Fibroblast of skin of left quadriceps (primary cell): ENCODE measurements at places on chromosomes 2 and 18.

- DNase-seq, result peak; percentile 31
These were observed 151.0 kb downstream of the HDAC4 start for GRCh38 chr2:239249776-239250175.

DNA sequence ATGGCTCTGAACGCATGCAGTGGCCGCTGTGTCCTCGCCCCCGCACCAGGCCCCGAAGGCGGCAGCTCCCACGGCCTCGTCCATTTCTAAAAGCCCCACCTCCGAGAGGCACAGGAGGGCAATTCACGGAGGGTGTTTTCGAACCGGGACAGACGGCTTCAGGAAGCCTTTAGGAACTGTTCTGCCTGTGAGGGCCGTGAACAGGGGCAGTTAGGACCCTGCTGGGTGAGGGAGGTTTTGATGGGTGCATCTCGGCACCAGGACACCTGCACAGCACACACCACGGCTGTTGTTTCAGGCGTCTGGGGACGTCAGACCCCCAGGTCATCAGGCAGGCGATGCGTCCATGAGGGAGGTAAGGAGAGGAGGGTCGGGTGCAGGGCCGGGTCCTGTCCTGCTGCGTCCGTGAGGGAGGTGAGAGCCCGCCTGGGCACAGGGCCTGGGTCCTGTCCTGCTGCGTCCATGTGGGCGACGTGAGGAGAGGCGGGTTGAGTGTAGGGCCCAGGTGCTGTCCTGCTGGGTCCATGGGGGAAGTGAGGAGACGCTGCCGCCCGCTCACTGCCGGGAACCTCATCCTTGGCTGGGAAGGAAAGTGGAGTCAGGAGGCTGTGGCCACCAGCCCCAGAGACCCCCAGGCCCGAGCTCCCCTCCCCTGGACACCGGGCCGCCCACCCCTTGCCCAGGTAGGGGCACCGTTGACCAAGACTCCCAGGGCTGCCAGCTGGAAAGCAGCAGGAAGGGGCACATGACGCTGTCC is 25.5 kb upstream of the KCNG2 start:
- DNase-seq, result no peak

- DNase-seq, result peak; percentile 10
These were observed 295.4 kb downstream of the CELF4 start for GRCh38 chr18:37270038-37270665.

DNA sequence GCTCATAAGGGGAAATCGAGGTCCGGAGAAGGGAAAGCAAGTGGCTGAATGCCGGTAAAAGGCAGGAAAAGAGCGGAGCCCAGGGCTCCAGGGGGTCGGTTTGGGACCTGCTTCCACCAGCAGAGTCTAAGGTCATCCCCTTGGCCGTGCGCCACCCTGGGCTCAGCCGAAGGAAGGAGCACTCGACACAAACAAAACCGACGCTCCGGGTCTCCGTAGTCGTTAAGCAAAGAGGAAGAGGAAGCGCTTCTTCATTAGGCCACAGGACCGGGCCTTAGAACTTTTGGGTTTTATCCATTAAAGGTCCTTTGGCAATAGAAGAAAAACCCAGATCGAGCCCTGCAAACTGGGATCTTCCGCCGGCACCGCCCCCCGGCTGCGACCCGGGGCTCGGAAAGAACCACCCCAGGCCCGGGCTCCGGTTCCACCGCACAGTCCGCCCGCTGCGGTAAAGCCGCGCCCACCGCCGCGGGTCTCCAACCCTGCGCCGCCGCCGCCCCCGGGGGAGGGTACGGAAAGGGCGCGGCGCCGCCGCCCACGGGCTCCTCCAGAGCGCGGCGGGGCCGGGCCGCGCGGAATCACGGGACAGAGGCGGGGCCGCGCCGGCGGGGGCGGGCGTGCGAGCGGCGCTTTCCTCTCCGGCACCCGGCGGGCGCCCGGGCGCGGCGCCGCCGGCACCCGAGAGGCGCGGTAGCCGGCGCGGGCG is at the start of gene TTL:
TTL (plus strand) TSS at position 629 of the 706 bp plus-strand sequence. CDS start 189 bp downstream, outside the sequence.
- DNase-seq, result no peak

DNA sequence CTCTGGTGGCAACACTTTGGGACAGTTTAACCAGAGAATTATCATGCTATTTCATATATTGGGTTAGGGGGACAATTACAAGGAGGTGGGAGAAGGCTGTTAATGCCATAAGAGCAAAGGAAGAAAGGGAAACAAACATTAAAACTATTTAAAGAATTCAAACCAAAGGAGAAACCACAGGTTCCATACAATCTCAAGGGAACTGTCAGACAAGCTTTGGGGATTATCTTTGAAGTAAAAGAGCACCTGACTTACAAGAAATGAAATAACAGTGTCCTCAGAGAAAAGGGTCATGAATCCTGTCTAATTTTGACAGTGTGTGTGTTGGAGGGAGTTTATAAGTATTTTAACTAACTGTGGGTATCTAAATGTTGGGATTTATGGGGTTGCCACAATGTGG is 44.4 kb downstream of the CERS6 start:
- no peak for DNase-seq

DNA sequence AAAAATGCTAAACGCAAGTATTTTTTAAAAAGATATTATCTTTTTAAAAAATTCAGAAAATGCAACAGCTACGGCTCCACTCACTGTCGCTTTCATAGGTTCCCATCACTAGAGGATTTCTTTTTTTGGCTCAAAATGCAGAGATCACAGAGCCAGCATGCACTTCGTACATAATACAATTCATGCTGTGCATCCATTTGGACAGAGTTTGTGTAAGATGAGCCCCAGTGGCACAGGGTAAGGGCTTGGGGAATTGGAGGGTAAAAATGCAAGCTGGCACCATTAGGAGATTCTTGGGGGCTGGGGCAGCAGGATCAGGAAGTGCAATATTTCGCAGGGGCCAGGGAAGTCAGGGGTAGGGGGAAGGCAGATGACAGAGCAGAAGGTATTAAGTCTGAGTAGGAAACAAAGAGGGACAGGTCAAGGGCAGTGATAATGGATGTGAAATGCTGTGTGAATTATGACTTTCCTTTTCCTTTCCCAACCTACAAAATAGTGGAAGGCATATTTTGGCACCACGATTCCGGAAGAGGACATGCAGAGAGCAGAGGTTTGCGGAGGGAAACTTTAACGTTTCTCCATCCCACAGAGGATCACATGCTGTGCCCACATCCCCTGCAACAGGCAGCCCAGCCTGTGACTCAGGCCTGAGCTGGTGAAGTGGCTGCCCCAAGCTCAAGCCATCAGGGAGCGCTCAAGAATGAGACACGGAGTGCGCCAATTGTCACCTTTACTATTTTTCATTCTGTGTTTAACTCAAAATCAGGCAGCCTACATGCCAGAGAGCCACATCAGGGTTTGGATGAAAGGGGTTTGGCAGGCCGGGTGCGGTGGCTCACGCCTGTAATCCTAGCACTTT is 4.7 kb downstream of the CAPG start:
- no peak for DNase-seq

- no peak for DNase-seq
These were observed 19.3 kb downstream of the GATA6 start for GRCh38 chr18:22188559-22189267.

DNA sequence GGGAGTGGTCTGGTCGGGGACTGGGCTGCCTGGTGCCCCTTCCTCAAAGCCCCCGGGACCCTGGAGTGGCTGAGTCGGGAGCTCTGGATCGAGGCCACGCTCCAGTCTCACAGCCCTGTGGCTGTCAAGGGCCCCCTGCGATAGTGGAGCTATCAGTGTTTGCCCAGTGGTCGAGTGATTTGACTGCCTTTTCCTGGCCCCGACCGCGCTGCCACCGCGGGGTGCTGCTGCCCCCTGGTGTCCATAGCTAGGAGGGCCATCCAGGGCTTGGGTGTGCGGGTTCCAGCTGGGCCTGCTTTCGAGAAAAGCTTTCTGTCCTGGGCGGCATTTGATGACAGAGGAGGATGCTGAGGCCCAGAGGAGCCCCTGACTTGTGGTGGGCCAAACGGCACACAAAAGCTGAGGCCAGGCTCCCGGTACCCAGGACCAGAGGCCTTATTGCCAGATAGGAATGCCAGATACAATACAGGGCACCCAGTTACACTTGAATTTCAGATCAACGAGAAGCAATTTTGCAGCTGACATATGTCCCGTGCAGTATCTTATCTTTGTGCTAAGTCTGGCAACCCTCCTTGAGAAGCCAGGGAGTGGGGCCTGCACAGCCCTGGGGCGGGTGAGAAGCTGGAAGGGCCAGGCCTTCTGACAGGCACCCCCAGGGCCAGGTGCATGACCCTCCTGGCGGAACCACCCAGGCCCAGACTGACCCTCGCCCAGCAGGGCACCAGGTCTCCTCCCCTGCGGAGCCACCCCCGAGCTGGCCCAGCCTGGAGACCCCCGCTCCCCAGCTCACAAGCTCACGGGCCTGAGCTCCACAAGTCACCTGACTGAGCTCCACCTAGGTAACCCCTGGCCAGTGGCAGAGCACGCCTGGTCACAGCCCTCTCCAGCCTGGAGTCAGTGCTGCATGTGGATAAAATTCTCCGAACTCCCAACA is 13.0 kb downstream of the ODC1 start:
- no peak for DNase-seq

DNA sequence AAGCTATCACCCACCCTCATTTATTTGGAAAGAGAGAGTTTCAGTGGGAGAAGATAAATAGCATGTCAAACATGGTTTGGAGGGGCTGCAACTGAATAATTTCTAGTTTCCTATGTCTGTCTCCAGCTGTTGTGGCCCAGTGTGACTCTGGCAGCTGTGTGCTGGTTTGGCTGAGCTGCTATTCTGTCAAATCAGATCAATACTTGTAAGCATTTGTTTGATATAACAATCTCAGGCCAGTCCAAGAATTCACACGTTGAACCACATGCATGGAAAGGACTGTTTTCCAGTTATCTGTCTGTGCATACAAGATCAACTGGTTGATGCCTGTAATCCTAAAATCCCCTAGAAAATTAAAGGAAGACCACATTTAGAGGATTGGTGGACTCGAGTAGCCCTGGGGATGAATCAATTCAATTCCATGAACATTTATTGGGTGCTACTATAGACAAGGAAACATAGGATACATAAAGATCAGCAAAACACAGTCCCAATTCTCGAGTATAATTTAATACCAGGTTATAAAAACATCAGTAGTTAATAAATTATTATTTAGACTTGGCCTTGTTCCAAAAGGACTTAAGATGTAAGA is 209.0 kb upstream of the PARD3B start:
- DNase-seq, result no peak

DNA sequence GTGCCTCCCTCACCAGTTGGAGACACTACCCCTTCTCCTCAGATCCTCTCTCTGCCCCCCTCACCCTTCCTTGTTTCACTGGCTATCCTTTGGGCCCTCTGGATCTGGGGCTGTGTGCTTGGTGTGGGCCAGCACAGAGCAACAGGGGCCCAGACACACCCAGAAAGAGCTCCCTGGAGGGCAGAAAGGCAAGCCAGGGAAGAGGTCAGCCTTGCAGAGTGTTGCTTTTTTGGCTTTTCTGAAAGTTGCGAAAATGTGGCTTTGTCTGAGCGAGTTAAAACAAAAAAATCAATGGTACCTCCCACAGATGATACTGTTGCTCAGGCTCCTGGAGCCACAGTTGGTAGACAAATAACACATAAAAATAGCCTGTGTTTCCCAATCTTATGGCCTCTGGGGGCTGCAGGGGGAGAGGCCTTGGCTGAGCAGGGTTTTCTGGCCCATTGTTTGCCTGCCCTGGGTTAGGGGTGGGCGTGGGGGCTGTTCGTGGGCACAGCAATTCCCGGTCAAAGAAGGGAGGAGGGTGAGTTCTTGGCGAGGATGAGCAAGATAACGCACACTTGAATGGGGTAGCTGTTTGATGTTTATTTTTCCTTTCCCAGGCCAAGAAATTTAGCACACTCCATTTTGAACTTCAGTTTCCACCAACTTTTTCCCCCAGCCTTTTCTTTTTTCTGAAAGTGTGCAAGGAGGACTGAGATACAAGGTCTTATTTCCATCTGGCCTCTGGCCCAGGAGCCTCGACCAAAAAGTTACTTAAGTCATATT is 167.0 kb upstream of the HAAO start:
- DNase-seq, result no peak

DNA sequence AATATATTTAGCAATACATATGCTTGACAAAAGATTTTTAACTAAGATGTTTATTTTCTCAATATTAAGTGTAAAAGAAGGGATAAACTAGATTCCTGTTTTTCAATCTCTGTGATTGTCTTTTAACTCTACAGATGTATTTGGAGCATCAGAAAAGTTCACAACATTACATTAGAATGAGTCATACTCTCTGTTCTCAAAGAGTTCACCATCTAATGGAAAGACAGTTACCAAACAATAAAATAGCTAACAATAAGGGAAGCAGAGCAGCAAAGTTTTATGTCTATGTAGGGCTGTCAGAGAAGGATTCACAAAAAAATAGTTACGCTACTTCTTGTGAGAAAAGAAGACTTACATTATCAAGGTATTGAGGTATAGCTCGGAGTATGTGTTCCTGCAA is 109.2 kb upstream of the MAP2 start:
- no peak for DNase-seq

DNA sequence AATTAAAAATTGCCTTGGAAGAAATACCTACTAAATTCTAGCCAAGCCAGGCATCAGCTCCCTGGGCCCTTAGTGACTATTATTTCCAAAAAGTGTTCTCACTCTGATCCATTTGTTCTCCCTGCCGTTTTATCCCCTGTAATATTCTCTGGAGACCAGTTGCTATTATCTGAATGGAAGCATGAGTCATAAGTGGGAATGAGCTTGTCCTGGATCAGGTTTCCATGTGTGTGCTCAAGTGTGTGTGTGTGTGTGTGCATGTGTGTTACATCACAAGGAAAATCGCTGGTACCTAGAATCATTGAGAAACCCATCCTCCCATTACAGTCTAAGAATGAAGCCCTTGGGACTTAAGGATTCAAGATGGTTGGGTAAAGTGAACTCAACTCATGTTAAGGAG is 130.3 kb upstream of the CXCR4 start:
- peak; percentile 6 for DNase-seq

DNA sequence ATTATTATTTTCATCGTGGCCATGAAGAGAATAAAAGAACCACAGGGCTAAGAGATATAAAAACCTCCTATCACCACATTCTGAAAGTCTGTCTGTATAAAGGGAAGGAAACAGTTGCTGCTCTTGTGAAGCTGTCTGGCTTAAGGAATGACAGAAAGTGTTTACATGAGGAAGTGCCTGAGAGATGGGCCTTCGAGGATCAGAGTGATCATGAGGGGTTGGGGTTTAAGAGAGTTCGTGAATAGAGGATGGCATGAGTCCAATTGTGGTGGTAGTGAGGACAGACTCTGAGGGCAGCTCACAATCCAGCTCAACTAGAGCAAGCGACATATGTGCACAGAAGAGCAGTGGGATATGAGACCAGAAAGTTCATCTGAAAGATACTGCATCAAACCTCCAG is 65.8 kb upstream of the PIEZO2 start:
- no peak for DNase-seq
